ENCODE measurements at places on chromosomes 5 and 9.
A peak's percentile ranks its signal among the peaks of the same experiment; 100 is the strongest.

- no peak for DNase-seq
Observed at GRCh38 chr5:159805021-159805420, 111.3 kb upstream of the ADRA1B start.

DNA sequence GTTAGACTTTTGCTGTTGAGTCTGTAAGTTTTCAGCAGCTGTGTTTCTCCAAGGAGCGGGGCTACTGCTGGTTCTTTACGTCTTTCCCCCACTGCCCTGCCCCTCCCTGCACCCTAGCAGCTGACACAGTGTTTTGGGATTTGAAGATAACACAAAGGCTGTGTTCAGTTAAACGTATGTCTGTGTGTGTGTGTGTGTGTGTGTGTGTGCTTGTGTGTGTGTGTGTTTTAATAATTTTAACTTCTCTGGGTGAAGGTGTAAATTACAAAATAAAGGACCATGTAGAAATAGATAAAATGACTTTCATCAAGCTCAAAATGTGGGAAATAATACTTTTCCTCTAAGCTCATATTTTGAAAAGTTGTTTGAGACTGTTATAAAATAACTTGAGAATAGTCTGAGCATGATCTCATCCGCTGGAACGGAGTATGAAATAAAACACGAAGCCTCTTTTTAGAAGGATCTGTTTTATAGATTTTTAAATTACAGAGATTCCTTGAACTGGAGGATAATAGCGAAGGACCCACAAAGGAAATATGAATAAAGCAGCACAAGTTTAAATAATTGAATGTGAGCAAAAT lies 10.9 kb downstream of the ABL1 start:
- DNase-seq: no peak

GRCh38 chr5:172007175-172008110 lies 1.0 kb upstream of the FBXW11 start:
- no peak for DNase-seq

- no peak for DNase-seq
Observed at GRCh38 chr9:134553996-134554372, 87.6 kb upstream of the COL5A1 start.

GRCh38 chr5:115246361-115246991 lies 16.2 kb downstream of the PGGT1B start:
- DNase-seq: no peak

- no peak for DNase-seq
Observed at GRCh38 chr5:372996-373709, 51.6 kb downstream of the AHRR start.

DNA sequence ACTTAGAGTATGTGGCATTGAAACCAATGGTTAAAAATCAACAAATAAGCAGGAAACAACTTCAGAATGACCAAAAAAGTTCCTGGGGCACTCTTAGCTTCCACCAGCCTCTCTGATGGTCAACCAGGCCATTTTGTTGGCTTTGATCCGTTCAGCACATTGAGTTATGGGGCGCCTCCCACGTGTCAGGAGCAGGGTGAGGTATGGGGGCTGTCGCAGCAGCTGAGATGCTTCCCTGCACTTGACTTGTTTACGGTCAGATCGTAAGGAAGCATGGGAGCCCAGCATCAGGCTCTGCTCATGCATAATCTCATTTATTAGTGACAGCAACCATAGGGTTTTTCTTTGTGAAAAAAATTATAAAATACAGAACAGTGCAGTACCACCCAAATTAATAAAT lies 16.7 kb downstream of the SYK start:
- DNase-seq: no peak

DNA sequence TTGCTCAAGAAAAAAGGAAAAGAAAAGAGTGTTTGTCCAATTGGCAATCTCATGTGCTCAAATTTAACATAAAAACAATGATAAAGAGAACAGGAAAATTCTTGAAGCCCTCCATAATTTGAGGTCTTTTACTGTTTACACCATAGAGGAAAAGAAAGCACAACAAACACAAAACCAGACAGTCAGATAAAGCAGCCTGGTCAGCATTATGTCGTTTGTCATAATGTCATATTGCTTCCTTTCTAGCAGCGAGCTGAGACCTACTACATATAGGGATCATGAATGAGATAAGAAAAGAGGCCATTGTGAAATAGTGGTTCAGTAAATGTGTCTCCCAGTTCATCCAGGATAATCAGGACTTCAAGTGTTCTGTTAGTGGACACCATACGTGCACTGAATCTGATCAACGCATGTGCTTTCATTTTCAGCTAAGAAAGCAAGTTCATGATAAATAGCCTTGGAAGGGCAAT lies 64.7 kb upstream of the SELENOP start:
- DNase-seq: no peak

DNA sequence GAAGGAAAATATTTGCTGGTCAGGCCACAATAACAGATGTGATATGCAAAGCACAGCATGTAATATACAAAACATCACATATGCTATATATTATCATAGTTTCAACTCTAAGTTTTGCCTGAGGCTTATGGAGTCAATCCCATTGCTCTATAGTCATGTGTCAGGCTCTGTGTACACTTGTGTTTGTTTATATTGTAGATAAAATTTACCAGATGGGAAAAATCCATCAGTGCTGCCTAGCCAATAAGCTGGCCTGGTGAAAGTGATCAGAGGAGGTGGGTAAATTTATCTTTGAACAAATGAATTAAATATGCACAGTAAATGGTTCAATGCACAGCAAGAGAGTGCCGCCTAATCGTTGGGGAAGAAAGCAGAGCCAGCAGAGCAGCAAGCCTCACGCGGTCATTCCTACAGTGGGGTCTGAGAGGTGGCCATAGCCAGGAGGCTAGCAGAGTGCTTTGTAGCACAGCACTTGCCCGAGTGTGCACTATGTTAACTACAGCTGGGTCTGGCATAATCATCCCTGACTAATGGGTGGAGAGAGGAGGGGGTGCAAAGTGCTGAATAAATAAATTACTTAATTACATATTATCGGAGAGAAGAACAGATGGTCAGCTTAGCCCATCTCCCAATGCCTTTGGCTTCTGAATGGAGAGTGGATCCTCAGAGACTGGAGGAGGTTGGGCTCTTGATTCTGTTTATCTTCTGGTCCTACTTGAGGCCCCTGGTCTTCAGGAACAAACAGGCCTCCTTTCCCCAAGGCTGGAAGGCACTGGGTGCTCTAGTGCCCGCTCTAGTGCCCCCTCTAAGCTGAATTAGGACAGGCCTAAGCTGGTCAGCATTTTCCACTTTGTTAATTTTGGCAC lies 153.5 kb downstream of the MAT2B start:
- DNase-seq: no peak

GRCh38 chr9:121331992-121332685 lies 37.9 kb downstream of the STOM start:
- no peak for DNase-seq

DNA sequence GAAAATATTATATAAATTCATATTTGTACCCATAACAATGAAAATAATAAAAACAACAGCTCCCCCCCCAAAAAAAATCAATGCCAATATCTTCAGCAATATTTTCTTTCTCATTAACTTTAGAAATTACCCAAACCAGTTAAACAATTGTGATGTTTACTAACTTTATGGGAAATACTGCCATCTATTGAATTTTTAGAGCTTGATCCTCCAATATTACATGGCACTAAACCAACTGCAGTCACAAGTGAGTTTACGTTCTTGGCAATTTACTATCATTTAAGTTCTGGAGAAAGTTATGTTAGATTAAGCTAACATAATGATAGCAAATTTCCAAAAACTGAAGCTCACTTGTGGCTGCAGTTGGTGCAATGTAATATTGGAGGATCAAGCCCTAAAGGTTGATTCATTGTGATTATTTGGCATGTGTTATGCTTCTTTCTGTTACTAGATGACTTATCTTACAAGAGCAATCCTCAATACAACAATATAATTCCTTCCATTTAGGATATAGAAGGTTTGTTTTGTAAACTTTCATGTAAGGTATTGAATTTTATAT lies 379.5 kb downstream of the CDH18 start:
- no peak for DNase-seq

DNA sequence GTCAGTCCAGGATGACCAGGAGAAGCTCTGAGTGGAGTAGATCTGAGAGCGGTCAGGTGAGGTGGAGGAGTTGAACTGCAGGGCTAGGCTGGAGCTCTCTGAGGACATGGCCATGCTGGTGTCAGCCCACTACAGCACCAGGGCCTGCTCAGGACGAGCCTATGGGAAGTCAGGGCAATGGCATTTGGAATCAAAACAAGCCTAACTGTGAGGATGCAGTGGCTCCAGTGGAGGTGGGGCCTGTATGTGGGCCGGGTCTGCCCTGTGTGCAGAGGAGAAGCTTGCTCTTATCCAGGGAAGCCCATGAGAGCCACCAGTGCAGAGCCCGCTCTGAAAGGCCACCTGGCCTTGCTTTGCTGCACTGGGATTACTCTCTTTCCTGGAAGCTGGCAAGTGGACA lies 11.1 kb downstream of the CXCL14 start:
- DNase-seq: no peak

DNA sequence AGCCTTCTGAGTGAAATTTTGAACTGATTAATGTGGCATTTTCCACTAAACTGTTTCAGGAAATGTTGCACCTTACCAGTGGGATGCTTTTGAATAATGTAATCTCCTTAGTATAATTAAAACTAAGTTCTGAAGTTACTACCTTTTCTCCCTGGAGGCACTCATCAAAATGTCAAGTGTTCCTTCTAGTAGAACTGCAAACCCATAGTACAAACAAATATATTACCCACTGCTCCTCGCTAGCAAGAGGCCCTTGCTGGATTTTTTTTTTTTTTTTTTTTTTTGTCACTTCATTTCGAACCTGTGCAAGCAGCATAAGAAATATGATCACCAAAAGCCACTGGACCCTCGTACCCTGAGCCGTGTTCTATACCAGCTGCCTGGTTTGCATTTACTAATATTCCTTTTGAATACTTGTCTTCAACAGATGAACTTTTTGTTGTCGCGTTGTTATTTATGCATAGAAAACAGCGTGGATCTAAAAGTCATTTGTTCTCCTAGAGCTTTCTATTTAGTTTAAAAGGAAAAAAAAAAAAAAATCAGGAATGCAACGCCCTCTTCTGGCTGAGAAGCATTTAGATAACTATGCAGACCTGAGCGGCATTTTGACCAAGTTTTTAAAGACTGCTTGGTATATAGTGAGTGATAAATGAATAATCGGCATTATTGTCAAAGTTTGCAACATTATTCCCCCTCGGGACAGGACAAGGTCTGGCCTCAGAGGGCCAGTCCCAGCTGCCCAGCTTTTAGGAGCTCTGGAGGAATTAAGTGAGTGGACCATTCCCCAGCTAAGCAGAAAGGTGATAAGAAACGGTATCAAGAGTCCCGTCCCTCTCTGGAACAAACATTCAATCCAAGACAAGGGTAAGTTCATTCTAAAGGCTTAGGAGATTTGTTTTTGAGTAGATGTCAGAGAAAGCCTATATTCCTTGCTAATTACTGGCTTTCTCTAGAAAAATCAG lies 162.5 kb upstream of the KIF2A start:
- no peak for DNase-seq

DNA sequence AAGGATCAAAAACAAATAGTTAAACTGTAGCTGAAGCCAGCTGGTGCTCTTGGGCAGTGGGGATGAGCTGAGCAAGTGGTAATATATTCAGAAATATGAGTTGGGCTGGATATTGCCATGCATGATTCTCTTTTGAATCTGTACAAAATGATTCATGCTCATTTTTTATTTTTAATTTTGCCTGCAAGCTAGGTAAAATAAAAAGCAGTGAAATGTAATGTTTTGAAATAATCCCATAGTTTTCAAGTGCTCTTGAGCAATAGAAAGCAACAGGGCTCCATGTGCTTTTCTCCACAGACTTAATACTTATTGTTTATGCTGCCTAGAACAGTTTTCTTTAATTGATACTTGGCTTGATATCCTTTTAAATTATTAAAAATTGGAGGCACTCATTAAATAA lies 489.3 kb downstream of the TLE4 start:
- no peak for DNase-seq

- no peak for DNase-seq
Observed at GRCh38 chr5:173233347-173234128, 1.5 kb downstream of the NKX2-5 start.

DNA sequence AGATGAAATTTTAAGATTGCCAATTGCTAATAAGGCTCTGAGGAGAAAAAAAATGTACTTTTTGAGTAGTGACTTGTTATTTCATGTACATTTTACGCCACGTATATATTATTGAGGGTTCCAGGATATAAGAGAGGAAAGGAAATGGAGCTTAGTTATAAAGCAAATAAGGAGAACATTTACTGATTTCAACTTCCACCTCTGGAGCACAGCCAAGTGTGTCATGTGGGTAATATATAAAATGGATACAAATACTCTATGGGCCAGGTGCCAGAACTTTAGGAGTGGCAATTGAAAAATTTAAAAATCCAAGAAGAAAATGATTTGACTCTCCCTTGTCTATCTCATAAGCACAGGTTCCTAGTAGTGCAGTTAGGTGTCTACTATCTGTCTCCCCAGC lies 45.0 kb upstream of the VLDLR start:
- DNase-seq: no peak

- DNase-seq: no peak
Observed at GRCh38 chr5:157596487-157596886, 20.9 kb upstream of the ADAM19 start.

GRCh38 chr9:93003552-93004407 lies 54.7 kb upstream of the SUSD3 start:
- no peak for DNase-seq

GRCh38 chr5:149793256-149793550 lies 63.1 kb downstream of the PPARGC1B start:
- DNase-seq: no peak

DNA sequence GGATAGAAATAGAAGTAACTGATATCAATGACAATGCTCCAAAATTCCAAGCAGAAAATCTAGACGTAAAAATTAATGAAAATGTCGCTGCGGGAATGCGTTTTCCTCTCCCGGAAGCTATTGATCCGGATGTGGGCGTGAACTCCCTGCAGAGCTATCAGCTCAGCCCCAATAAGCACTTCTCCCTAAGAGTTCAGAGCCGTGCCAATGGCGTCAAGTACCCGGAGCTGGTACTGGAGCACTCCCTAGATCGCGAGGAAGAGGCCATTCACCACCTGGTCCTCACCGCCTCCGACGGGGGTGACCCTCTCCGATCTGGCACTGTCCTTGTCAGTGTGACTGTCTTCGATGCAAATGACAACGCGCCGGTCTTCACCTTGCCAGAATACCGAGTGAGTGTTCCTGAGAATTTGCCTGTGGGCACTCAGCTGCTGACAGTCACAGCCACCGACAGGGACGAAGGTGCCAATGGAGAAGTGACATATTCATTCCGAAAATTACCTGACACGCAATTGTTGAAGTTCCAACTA lies 818 bp downstream of the PCDHGA10 start:
- DNase-seq: no peak

GRCh38 chr5:154949781-154950180 lies 8.9 kb downstream of the MRPL22 start:
- DNase-seq: no peak

- peak; percentile 56 for DNase-seq
Observed at GRCh38 chr9:71504636-71505035, 263.7 kb downstream of the CEMIP2 start.

DNA sequence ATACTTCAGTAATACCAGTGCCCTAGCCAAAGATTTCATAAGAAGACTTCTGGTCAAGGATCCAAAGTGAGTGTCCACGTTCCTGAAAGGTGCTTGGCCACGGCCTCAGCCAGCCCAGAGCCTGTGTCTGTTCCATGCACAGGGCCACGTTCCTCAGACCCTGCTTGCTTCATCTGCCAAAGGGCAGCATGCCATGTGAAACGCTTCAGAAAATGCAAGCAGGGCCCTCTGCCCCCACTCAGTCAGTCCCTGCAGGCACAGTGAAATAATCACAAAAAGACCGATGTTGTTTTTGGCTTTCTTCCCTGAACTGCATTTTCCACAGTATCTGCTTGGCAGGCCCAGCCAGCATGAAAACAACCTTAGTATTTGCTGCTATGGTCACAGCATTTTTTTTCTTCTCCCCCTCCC lies 85.5 kb upstream of the CTSL start:
- no peak for DNase-seq
